ENCODE measurements at places on chromosomes 5 and 9.
A peak's percentile ranks its signal among the peaks of the same experiment; 100 is the strongest.

DNA sequence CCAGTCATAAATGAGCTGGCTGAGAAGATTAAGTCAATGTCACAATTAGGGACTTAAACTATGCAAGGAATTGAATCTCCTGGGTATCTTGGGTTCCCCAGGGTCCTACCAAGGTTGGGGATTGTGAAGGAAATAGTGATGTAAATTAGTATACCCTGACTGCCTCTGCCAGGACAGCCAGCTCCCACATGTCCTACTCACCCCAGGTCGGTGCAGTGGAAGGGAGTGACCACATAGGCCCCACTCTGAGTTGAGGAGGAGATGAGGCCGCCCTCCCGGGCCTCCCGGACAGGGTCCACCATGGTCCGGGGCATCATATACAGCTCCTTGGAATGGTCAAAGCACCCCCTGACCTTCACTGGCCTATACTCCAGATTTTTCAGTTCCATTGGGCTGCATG, 2.7 kb downstream of the SURF1 start:
- DNase-seq = no peak

GRCh38 chr5:130077007-130077406, 172.7 kb downstream of the CHSY3 start:
- DNase-seq = no peak

DNA sequence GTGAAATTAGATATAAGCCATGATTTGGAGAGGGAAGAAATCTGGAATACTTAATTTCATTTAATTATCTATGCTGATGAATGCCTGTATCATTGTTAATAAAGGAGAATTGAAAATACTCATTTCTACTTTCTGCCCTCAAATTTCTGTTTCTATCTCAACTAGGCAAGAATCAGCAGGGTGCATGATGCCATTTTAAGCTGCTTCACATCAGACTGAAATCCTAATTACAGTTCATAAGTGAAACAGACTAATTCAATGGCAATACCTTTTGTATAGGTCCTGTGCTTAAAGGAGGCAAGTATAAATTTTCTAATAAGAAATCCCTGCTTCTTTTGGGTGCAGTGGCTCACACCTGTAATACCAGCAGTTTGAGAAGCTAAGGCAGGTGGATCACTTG, 22.3 kb upstream of the TAL2 start:
- DNase-seq = no peak

GRCh38 chr9:17688834-17689233, 110.0 kb downstream of the SH3GL2 start:
- no peak for DNase-seq

GRCh38 chr5:37391591-37391990, 12.5 kb downstream of the WDR70 start:
- DNase-seq = no peak

- DNase-seq = no peak
Observed at GRCh38 chr9:75033791-75034473, 5.8 kb upstream of the CARNMT1 start.

DNA sequence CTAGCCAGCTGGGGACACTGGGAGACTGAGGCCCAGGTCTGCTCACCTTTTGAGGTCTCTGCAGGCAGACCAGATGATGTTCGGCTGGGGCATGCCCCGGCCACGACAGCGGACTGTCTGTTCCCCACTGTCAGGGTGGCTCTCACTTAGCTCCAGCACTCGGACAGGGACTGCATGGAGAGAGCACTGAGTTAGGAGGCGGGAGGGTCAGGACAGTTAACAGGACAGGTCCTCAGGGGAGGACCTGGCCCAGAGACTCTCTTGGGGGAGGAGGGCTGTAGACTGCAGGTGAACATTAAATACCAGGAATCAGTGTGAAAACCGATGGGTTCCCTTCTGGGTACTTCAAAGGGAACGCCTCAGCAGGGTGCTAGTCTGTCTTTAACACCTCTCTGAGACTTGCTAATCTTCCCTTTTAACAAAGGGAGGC, 25.1 kb downstream of the PDGFRB start:
- DNase-seq = no peak

DNA sequence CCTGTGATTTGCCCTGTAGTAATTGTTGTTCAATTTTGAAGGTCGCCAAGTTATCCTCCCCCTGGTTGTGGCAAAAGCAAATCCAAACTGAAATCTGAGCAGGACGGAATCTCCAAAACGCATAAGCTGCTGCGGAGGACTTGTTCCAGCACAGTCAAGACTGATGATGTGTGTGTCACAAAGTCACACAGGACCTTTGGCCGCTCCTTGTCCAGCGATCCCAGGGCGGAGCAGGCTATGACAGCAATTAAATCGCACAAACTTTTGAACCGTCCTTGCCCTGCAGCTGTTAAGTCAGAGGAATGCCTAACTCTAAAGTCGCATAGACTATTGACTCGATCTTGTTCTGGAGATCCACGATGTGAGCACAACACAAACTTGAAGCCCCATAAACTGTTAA, 128.4 kb downstream of the PARP8 start:
- DNase-seq = no peak

DNA sequence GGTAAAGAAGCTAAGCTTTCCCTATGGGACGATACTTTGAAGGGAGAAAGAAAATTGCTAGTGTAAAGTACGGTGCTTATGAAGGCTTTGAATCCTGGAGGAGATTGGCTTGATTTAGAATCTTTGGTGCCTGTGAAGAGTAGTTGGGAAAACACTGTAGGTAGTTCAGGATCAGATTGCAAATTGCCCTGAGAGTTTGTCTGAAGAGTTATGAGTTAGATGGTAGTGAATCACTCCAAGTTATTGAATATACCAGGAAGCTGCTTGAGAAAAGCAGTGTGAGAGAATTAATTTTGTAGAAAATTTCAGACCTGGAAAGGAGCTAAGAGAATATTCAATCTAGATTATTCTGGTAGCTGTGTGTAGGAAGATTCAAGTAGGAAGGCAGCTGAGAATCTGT, 11.5 kb downstream of the MAN2A1 start:
- no peak for DNase-seq

- DNase-seq = no peak
Observed at GRCh38 chr5:21058289-21058688, 1070.3 kb upstream of the CDH18 start.

GRCh38 chr9:129013674-129014073, 14.5 kb downstream of the SH3GLB2 start:
- no peak for DNase-seq

DNA sequence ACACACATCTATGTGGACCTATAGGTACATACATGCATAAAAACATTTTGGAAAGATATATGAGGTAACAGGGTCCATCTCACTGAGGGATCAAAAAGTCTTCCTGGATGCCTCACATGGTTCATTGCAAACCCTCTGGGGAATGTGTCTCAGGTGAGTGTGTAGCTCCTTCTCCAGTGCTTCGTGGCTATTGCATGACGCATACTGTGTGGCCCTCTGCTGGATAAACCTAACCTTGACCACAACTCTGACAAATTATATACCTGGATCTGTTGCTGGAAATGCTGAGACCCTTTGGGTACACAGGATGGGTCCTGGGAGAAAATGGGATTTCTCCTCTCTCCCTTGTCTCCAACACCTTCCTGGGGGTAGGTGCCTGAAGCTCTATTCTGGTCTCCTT, 91.9 kb downstream of the JAKMIP2 start:
- DNase-seq = no peak

DNA sequence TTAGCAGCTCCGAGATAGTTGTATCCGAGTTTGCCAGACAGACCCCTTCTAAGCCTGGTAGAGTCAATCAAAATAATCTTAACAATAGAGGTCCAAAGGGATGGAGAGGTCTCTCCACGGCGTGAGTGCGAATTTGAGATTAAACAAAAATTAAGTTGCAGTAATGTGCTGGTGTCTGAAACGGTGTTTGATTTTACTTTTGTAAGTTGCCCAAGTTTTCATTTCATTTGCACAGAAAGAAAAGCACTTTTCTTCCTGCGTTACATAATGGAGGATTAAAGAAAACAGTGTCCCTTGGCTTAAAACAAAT, 1.2 kb downstream of the IRX1 start:
- no peak for DNase-seq

DNA sequence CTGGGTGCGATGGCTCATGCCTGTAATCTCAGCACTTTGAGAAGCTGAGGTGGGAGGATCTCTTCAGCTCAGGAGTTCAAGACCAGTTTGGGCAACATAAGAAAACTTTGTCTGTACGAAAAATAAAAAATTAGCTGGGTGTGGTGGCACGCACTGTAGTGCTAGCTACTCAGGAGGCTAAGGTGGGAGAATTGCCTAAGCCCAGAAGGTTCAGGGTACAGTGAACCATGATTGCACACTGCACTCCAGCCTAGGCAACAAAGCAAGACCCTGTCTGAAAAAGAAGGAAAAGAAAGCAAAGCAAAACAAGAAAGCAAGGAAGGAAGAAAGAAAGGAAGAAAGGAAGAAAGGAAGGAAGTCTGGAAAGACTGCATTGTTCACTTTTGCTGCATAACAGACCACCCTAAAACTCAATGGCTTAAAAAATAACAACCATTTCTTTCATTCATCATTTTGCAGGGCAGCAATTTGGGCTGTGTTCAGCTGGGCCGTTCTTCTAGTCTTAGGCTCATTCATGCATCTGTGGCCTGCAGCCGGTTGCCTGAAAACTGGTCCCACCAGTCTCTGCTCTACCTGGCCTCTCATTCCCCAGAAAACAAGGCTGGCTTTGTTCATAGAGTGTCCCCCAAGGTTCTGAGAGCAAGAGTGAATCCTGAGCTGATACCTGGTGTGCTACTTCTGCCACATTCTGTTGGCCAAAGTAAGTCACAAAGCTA, 82.4 kb upstream of the MIER3 start:
- no peak for DNase-seq

DNA sequence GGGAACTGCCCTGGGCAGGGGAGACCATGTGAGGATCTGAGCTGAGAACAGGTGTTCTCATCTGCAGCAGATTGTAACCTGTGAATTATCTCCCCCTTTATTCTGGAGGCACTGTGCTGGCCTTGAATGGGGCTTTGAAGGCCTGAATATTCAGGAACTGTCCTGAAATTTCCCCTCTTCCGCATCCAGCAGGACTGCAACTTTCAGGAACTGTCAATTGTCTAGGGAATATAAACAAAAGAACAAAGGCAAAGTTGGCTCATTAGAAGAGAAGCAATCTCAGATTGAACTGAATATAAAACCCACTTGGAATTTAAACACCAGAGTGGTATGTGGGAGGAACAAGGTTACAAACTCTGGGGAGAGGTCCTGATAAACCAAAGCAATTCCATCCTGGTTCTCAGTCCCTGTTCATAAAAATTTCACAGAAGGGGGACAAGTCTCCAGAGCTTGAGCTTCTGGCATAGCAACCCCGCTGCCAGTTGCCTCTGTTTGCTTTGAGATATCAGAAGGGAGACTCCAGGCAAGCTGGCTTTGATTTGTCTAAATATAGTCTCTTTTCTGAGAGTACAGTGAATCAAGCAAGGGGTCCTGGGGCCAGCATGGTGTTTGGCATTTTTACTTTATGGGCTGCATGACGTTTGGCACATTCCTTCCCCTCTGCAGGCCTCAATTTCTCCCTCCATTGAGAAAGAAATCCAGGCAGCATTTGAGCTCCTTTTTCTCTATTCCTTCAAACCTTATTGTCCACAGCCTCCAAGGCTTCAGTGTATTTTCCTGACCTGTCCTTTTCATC, 47.5 kb downstream of the ADRB2 start:
- no peak for DNase-seq

GRCh38 chr9:20664501-20664900, 19.6 kb upstream of the FOCAD start:
- DNase-seq = no peak

DNA sequence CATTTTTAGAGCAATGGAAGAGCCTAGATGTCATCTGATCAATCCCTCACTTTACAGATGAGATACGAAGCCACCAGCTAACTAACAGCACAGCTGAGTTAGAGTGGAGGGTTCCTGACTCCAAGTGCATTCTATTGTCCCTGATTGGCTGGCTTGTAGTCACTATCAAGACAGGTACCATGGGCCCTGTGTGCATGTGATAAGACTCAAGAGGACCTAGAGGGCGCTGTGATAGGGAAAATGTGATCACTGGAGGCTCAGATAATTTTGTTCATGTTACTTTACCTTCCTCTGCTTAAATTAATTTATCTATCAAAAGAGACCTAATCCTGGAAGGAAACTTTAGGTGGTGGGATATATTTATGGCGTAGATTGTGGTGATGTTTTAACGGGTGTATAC, 19.5 kb upstream of the SNAPC3 start:
- no peak for DNase-seq

- DNase-seq = no peak
Observed at GRCh38 chr9:137050570-137050969, 3.3 kb downstream of the ENTPD2 start.

DNA sequence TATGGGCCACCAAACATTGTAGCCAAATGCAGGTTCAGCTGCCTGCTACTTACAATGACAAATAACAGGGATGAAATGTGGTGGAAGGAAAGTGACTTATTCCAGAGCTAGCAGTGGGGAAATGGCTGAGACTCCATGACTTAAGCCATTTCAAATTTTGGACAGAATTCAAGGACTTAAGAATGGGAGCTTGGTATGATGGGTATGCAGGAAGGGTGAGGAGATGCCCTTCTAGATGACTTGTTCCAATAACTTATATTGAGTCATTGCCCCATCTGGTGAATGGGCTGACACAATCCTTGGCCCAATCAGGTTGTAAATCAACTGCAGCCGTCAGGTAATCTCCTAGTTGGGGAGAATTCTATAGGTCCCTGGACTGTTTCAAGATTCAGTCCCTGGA, 230.7 kb upstream of the SGCD start:
- DNase-seq = no peak

- DNase-seq = no peak
Observed at GRCh38 chr5:140561753-140562523, 2.5 kb downstream of the APBB3 start.

GRCh38 chr5:125603321-125603720, 819.9 kb upstream of the GRAMD2B start:
- no peak for DNase-seq

DNA sequence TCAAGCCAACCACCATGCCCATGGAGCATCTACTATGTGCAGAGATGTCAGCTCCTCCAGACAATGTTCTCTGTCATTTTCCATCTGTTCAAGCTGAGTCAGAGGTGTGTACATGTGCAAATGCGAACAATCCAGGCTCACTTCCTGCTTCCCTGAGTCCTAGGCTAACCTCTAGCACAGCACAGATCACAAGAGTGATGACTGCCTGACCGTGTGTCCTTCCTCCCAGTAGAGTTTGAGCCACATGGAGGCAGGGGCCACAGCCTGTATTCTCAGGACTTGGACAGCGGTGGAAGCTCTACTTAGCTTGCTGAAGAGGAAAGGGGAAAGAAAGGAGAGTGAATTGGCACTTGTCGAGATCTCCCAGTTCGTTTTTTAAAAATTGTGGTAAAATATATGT, 87.2 kb downstream of the KCNIP1 start:
- no peak for DNase-seq

DNA sequence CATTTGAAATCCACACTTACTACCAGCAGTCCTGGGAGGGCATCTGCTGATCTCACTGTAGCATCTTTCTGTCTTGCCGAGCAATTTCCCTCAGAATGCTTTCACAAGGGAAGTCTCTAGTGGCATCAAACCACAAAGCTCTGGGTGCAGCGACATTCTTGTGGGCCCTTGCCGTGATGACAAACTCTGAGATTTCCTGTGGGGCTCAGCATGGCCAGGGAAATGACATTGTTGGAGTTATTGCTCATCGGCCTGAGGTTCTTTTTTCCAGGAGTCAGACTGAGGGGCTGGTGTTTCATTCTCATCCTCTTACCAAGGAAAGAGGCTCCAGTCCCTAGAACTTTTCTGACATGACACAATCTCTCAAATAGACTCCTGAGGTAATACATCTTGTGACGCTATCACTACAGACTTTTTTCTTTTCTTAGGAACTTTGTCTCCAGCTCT, 51.4 kb downstream of the PFDN1 start:
- DNase-seq = peak; percentile 7

GRCh38 chr5:4625206-4625896, 514.8 kb upstream of the ADAMTS16 start:
- no peak for DNase-seq
